ENCODE measurements at places on chromosomes 4 and X.
A peak's percentile ranks its signal among the peaks of the same experiment; 100 is the strongest.

GRCh38 chrX:16479206-16479869, 170.6 kb upstream of the S100G start:
- DNase-seq: no peak

DNA sequence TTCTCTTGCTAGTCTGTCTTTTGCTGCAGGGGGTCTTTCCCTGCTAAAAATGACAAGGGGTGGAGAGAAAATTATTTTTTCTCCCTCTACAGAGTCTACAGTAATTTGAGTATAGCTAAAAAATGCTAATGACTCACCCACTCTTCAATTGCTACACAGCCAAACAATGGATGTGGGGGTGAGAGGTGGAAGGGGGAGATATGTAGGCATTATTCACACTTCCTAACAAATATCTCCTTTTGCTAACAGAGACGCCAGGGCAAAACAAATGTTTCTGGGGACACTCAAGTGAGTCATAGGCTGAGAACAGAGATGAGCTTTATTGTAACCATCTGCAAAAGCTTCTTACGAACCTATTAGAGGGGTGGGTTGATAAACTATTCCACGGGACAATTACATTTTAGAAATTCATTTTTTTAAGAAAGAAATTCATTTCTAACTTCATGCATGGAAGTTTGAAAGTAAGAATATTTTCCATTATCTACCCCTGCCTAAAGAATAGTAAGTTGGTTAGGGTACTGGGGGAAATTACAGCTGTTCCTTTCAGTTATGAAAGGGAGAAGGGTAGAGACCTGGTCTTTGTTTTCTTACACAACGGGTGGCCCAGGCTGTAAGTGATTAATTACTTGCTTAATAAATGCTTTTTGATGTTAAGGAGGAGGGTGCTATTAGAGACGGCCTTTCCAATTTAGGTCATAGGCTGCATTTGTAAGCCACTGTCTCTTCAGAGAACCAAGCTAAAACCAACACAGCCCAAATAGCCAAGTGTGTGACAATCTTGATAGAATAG, 12.8 kb downstream of the SCD5 start:
- no peak for DNase-seq

DNA sequence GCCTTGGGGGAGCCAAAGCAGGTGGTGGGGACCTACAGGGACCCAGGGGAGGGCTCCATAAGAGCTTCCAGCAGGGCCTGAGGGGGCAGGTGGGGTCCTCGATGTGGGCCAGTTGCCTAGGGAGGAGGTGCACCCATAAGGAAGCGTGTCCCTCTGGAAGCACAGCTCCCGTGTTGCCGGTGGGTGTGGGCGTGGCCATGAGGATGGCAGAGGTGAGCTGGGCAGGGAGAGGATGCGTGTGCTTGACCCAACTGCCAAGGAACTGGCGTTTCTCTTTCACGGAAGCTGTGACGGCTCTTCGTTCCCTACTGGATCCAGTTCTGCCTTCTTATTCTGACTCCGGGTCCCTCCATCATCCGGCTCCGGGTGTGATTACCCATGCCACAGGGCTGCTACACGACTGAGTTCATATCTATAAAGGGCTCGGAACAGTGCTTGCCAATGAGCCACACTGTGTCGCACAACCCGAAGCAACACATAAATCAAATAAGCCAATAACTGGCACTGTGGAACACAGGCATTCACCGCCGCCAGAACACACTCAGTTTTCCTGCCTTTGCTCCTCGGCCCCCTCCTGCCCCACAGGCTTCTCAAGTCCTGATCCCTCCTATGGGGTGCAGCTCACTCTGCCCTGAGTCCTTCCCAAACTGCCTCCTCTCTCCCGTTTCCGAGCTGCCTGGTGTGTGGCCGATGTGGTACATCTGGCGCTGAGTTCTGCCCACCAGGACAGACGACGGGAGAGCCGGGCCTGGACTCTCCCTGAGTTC, 35.5 kb downstream of the RNF212 start:
- DNase-seq: no peak

DNA sequence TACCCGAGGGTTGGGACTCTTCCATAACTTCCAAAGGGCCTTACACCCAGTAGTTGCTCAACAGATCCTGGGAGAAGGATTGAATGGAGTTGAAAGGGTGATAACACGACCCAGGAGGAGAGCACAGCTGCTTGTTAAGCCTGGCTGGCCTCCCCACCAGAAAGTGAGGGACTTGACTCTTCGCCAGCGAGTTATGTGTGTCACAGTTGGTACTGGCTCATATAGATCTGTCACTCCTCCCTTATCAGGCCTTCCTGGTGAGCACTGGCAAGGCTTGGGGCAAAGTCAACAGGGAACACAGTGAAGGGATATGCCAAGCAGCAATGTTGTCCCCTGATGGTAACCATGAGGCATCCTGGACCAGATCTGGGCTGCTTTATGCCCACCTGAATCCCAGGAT, 35.8 kb downstream of the APLN start:
- no peak for DNase-seq

GRCh38 chr4:94559351-94559806, 107.6 kb downstream of the PDLIM5 start:
- peak; percentile 83 for DNase-seq

DNA sequence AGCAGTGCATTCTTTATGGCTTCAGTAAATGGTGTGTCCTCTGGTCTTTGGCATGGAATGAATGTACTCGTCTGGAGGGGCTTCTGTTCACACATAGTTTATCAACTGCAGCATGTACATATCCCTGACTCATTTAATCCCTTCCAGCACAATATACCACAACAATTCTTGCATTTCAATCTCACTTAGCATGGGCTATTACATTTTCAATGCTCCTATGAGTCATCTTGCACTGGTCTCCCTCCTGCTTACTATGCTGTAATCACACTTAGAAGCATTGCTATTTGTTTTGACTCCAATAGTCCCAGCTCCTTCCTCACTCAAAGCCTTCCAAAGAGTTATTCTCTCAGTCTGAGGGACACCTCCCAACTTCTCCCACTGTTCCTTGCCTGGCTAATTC, 180.9 kb upstream of the NUDT10 start:
- no peak for DNase-seq

DNA sequence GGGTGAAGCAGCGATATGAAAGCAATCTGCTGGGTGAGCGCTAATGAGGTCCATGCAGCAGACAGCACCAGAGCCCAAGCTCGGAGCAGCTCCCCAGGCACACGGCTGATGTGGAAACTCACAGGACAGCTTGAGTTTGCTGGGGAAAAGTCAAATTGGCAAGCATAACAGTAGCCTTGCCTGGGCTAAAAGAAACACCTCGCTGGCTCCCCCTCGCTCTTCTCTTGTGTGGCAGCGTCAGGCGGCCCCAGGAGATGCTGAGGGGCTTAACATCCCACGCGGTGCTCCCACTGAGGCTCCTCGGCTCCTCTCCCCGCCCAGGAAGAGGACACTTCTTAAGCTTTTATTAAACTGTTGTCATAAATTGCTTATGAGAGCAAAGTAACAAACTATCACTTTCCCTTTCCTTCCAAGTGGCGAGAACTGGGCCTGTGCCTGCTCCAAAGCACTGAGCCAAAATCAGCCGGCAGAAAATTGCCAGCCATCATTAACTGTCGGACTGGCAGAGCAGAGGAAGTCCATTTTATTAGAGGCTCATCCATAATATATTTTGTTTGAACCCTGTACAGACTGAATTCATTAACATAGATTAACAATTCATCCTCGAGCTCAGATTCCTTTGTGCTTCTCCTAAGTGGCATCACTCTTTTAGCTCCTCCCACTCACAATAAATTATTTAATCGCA, 111.4 kb downstream of the TSPAN5 start:
- no peak for DNase-seq

GRCh38 chrX:149937871-149938426, 342 bp downstream of the EOLA2 start:
- DNase-seq: no peak

- DNase-seq: no peak
Measured at GRCh38 chr4:60744767-60745166, 455.4 kb upstream of the ADGRL3 start.

GRCh38 chr4:52248820-52249219, 197.7 kb downstream of the SPATA18 start:
- DNase-seq: no peak

DNA sequence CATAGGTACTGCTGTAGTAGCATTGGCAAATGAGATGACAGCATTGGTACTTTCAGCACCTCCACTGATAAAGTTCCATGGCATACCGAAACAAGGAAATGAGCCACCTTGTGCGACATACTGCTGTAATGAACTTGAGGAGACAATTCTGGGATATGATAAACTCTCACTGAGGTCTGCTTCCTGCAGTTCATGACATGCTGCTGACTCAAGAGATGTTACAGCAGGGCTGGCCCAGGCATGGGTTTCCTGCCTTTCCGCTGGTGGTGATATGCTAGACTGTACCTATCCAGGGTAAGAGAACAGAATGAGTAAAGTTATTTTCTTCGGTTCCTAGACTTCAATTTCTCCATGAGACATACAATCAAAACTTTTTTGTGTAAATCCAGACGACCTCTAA, 17.1 kb downstream of the BEND2 start:
- DNase-seq: no peak

DNA sequence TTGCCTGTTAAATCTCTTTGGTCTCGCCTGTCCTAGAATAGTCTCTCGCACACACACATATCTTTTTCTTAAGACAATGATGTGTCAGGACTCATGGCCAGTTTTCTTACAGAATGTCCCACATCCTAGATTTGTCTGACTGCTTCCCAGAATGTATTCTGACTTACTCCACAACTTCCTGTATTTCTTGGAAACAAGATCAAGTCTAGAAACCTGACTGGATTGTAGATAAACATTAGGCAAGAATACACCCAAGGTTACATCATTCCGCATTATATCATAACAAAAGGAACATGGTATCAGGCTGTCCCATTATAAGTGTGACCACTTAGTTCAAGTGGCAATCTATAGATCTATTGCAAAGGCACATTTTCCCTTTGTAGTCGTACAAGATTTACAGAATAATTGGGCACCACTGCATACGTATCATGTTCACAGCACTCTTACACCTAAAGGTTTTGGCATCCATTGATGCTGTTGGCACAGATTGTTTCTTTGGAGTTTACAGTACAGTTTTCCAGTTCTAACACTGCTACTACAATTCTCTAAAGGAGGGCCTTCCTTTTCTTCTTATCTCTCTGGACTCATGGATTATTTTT, 56.4 kb downstream of the FBXW7 start:
- no peak for DNase-seq

DNA sequence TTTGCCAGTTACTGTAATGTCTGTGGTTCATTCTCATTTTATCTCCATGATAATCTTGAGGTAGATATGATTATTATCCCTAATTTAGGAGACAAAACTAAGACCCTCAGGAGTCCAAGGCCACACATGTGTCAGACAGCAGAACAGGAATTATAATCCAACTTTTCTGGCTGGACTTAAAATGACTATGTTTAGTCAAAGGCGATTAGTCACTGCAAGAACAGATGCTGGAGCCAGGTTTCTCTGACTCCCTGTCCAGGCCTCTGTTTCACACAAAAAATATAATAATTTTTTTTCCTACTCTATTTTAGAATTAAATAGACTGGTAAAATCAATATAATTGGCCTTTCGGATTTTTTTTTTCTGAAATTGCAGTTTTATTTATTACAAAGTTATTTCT, 56.7 kb upstream of the TMEM131L start:
- no peak for DNase-seq

GRCh38 chrX:124018023-124018422, 56.5 kb downstream of the STAG2 start:
- DNase-seq: no peak

DNA sequence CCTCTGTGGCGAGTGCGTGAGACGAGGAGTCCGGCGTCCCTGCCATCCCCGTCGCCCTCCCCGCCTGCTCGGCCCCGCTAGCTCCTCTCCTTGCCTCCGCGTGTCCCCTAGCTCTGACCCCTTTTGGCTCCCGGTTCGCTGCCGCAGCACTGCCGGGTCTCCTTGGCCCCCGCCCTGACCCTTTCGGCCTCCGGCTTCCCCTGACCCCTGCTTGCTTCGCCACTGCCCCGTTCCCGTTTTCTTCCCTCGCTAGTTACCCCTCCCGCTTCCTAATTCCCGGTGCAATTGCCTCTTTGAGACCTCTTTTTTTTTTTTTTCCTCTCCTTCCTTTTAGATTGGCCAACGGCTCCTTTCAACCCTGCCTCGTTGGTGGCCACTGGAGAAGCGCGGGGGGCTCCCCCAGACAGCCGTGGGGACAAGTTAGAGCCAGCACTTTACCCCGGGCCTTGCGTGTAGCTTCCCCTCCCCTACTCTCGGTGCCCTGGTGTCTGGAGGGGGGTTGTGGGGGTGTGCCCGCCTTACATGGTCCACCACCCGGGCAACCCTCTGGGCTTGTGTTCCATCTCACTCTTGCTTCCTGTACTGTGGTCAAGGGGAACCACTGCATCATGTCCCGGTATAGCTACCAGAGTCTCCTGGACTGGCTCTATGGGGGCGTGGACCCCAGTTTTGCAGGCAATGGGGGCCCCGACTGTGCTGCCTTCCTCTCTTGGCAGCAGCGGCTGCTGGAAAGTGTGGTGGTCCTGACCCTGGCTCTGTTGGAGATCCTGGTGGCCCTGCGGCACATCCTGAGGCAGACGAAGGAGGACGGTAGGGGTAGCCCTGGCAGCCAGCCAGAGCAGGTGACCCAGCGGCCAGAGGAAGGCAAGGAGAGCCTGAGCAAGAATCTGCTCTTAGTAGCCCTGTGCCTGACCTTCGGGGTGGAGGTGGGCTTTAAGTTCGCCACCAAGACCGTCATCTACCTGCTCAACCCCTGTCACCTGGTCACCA, 548 bp downstream of the TMEM164 start:
- no peak for DNase-seq

DNA sequence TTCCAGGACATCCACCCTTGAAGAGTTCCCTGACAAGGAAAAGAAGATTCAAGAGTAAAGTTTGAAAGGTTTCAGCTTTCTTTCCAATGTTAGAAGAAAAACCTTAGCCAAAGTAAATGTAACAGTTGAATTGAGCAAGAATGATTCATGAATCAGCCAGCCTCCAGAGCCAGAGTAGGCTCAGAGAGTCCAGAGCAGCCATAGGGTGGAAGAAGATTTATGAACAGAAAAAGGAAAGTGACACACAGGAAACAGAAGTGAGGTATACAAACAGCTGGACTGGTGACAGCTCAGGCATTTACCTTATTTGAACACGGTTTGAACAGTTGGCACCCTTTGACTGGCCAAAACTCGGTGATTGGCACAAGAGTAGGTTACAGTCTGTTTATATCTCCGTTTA, 63.2 kb downstream of the QDPR start:
- peak; percentile 3 for DNase-seq

GRCh38 chr4:110344165-110344564, 131.8 kb upstream of the ENPEP start:
- no peak for DNase-seq

DNA sequence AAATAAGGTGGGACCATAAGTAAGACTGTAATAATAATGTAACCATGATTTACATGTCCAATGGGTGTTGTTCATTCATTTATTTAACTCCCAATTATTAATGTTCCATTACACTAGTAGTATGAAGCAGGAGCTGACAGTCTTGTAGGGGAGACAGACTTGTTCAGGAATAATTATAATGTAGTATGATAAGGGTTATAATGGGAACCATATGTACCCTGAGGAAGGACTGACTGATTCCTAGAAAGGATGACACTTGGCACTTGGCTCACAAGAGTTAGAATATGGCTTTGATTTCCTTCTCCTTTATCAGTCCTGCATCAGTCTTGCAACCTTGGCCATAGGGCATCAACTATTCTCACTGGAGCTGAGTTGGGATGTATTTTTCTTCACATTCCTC, 24.2 kb downstream of the PCDH7 start:
- no peak for DNase-seq

All from skin of body (tissue), 3 donors.